LNCaP clone FGC (cell line): ENCODE measurements at places on chromosomes 2 and 18.

GRCh38 chr2:75068546-75068945 is 110.1 kb downstream of the POLE4 start:
- DNase-seq = no peak

- DNase-seq = no peak
These were observed 1211.9 kb upstream of the GYPC start for GRCh38 chr2:125444106-125444505.

GRCh38 chr2:43104763-43105162 is 121.6 kb downstream of the ZFP36L2 start:
- no peak for DNase-seq

- DNase-seq = no peak
These were observed 215.8 kb upstream of the ACVR2A start for GRCh38 chr2:147628971-147629421.

DNA sequence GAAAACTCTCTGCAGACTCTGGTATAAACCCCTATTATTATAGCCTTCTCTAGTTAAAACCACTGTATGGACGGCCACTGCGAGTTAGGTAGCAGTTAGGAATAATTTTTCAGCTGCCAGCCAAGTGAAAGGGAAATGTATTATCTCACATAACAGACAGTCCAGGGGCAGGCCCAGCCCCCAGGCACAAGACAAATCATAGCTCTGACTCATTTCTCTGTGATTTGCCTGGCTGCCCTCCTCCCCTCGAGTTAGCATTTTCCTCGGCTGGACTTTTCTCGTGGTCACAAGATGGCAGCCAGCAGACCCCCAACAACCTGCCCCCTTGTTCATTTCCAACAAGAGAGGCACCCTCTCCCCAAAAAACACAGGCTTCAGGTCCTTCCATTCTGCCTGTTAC is 10.5 kb downstream of the VIT start:
- no peak for DNase-seq

DNA sequence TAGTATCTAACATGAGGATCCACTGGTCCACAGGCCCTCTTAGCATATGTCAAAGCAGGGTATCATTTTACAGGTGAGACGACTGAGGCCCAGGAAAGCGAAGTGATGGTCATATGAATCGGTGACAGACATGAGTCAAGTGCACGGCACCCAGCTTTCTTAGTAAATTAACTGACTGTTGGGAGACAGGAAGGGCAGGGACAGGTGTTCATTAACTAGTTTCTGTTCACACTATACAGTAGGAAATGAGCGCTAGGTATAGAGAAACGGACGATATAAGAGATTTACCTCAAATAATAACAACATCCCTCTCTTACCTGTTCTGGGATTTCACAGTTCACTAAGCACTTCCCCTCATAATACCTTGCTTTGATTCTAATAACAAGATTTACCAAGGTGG is 1.7 kb upstream of the SMARCAL1 start:
- no peak for DNase-seq

GRCh38 chr2:39141334-39142271 is 20.8 kb upstream of the SOS1 start:
- DNase-seq = no peak

GRCh38 chr18:76634564-76634963 is 139.5 kb upstream of the ZNF516 start:
- no peak for DNase-seq
